SJSA1 (cell line): ENCODE measurements at places on chromosomes 13 and 19.
A peak's percentile ranks its signal among the peaks of the same experiment; 100 is the strongest.

DNA sequence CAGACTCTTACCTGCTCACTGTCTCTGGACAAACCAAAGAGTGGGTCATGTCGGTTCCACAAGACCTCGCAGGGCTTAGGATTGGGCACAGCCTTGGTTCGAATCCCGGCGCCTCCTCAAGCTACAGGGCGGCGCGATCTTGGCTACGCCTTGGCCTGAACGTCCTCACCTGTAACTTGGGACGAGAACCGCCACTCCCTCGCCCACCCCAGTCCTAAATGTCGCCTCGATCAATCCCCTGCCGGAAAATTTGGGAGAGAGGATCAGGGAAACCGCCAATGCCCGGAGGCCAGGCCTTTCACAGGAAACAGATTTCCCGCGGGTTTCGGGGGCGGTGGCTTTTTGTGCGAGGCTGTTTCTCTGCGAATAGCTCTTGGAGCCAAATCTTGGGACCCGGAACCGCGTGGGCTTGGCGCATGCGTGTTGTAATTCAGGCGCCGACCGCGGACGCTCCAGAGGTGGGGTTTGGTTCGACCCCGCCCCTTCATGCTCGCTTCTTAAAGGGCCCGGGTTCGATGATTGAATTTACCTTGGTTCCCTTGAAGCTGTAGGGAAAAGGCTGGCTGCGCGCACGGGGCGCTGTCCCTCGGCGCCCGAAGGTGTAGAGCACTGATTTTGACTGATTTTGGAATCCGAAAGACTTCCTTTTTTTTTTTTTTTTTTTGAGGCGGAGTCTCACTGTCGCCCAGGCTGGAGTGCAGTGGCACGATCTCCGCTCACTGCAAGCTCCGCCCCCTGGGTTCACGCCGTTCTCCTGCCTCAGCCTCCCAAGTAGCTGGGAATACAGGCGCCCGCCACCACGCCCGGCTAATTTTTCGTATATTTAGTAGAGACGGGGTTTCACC lies at the start of gene NR2C2AP:
Gene NR2C2AP (minus strand): TSS at position 403 of the 845 bp plus-strand sequence. CDS start 354 bp downstream, at position 49.
- H3K4me1 ChIP-seq, result peaks cover 14% of the 10 kb centered on the region
- peak within 1 kb of the TSS; percentile 51 for H3K4me3 ChIP-seq
- peaks cover 17% of the 10 kb centered on the region; the same call in 1 of the 2 replicates for H3K27me3 ChIP-seq
- H3K36me3 ChIP-seq, result peaks cover 29% of the 10 kb centered on the region
- H3K27ac ChIP-seq, result peak within 1 kb of the TSS; percentile 56

GRCh38 chr13:51839711-51840540 lies 5.1 kb downstream of the TMEM272 start:
- H3K4me1 ChIP-seq, result peaks cover 58% of the 10 kb centered on the region
- H3K27me3 ChIP-seq, result no peaks in the 10 kb centered on the region
- no peak overlapping the region for H3K4me3 ChIP-seq

DNA sequence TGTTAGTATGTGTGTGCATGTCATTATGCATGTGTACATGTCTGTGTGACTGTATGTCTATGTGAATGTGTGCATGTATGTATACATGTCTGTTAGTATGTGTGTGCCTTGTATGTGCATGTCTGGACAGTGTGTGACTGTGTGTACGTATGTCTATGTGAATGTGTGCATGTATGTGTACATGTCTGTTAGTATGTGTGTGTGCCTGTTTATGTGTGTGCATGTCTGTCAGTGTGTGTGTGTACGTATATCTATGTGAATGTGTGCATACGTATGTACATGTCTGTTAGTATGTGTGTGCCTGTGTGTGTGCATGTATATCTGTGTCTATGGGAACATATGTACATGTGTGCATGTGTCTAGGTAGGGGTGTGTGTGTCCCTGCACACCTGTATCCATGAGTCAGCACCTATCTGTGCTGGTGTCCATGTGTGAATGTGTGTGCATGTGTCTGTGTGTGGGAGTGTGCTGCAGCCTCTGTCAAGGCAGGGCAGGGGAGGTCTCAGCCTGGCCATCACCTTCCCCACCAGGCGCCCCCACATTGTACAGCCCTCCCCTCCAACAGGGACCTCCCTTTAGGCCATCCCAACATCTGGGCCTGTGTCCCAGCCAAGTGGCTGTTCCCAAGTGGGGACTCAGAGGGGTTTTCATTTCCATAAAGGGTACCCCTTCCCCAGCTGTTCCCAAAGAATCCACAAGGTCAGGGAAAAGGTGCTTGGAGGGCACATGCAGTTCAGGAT lies 4.4 kb downstream of the GAS6 start:
- H3K4me1 ChIP-seq, result peaks cover 19% of the 10 kb centered on the region
- no peak for DNase-seq
- H3K27me3 ChIP-seq, result no peaks in the 10 kb centered on the region
- H3K4me3 ChIP-seq, result no peak overlapping the region
- no peak overlapping the region for H3K27ac ChIP-seq
- peaks cover 7% of the 10 kb centered on the region for H3K36me3 ChIP-seq

GRCh38 chr19:2719920-2720776 lies 1.0 kb downstream of the DIRAS1 start:
- no peaks in the 10 kb centered on the region for H3K36me3 ChIP-seq
- peaks cover 11% of the 10 kb centered on the region for H3K4me1 ChIP-seq
- DNase-seq, result peak; percentile 47
- H3K27me3 ChIP-seq, result peaks cover 27% of the 10 kb centered on the region
- no peak overlapping the region for H3K27ac ChIP-seq

DNA sequence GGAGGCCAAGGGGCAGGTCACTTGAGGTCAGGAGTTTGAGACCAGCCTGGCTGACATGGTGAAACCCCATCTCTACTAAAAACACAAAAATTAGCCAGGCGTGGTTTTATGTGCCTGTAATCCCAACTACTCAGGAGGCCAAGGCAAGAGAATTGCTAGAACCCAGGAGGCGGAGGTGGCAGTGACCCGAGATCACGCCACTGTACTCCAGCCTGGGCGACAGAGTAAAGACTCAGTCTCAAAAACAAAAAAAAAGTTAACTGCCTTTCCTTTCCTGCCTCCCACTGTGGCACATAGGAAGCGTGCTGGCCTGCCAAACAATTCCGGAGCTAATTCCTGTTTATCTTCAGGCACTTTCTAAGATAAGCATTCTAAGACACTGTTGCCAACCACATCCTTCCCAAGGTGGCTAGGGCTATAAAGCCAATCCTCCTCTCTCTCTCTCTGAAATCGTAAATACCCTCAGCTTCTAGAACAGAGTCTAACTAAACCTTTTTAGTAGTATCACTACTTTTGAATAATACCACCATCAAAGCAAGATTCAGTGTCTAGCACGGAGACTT lies 21.6 kb downstream of the SLC25A30 start:
- H3K27me3 ChIP-seq, result no peaks in the 10 kb centered on the region
- peaks cover 22% of the 10 kb centered on the region for H3K4me1 ChIP-seq
- H3K36me3 ChIP-seq, result peaks cover 67% of the 10 kb centered on the region
- peak; percentile 57 for DNase-seq
- peak overlapping the region; percentile 70 for H3K27ac ChIP-seq
